ENCODE measurements at places on chromosomes 13 and 19.

DNA sequence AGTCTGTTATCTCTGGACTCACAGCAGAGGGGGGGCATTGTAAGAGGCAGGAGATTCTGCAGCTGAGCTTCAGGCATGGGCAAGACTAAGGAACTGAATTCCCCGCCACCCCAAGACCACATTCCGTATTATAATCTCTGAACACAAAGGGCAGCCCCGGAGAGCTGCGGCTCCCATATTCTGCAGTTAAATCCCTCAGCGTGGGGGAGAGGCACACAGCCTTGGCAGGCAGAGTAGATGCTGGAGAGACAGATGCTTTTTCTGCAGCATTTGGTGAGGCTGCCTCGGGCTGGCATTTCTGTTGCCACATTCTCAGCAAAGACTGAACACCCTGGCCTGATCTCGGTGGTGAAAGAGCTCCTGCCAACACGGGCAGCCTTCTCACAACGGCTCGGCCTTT, 12.9 kb downstream of the CHAF1A start:
- no peak for DNase-seq

DNA sequence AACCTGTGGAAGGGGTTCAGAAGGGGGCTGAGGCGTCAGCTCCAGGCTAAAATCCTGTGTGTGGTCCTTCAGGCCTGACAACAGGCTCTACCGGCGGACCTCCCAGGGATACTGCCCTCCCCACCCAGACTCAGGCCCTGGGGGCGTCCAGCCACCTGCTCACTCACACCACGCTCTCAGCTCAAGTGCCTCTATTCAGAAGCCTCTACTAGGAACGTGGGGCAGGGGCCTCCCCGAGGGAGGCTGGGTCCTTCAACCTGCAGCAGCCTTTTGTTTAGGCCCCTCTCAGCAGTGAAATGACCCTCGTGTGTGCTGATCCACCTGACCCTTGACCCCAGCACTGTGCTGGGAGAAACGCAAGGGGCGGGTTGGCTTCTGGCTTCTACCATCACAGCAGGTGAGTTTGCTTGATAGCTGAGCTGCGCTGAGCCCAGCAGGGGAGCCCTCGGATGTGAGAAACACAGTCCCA, 10.6 kb downstream of the PLPP2 start:
- no peak for DNase-seq

GRCh38 chr19:4717966-4718701, 5.5 kb downstream of the DPP9 start:
- DNase-seq, result no peak

- no peak for DNase-seq
Measured at GRCh38 chr13:104683789-104684188, 1617.6 kb upstream of the SLC10A2 start.

- no peak for DNase-seq
Measured at GRCh38 chr13:66425741-66426140, 804.4 kb downstream of the PCDH9 start.

- DNase-seq, result no peak
Measured at GRCh38 chr13:103006641-103007426, 59.4 kb downstream of the SLC10A2 start.

DNA sequence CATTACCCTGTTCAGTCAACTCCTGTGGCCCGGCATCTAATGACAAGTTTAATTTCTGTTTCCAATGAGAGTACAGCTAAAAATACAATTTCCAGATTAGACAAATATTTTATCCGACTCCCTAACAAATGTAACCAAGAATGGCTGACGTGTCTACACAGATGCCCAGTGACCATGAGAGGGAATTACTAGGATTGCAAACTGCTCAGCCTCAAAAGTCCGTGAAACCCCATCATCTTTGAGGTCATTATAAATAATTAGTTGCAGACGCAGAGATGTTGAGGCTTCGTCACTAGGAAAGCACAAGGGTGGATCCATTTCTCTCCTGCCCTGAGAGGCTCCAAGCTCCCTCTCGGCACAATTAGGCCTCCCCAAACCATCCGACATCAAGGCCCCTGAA, 104.1 kb upstream of the ZNF507 start:
- no peak for DNase-seq

DNA sequence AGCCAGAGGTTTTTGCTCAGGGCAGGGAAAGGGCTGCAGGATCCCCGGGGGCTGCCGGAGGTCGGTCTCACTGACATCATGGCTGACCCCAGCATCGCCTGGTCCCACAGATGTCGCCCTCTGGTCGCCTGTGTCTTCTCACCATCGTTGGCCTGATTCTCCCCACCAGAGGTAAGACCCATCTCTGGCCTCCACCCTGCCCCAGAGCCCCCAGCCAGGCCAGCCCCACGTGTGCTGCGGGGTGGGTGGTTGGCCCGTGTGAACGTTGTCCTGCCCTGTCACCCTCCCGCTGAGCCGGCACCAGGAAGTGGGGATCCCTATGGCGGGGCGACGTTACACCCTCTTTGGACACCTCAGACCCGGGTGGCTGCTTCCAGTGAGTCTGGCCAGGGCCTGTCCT, 906 bp downstream of the FXYD5 start:
- DNase-seq, result no peak

GRCh38 chr13:97030705-97031452, 36.6 kb upstream of the OXGR1 start:
- DNase-seq, result no peak

GRCh38 chr19:55591555-55591954, 7.8 kb downstream of the FIZ1 start:
- DNase-seq, result no peak

DNA sequence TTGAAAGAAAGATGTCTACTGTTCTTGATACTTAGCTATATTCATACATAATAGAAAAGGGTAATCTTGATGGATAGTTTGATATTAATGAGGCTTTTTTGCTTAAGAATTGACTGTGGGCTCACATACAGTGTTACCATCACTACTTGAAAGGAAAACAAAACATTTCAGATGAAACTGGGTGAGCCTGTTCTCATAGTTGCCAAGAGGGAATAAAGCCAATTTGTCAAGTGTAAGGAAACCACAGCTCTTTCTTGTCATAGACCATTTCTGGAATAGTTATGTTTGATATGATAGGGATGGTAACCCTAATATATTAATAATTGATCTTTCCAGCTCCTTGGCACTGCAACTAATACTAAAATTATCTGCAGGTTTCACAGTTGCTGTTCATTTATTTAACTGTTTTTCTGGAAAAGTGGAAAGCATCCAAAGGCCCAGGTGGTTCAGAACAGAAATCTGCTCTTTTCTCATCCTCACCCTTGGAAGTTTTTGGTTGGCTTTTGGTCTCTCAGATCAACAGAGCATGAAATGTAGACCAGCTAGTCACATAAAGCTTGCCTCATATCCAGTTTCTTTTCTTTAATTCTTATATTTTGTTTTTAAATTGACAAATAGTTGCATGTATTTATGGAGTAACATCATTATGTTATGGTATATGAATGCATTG, 43.2 kb downstream of the ARHGEF7 start:
- no peak for DNase-seq

DNA sequence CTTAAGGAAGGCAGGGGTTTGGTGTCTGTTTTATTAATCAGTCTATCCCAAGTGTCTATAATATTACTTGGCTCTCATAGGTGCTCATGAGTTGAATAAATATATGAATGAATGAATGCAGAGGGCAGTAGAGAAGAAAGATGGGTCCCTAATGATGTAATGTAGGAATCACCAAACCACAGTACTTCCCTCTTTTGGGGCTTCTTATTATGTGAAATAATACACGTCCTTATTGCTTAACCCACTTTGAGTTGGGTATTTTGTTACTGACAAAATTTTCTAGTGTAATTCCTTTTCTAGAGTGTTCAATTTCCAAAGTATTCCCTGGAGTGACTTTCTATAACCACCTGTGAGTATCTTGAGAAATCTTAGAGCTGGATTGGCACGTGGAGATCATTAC, 13.2 kb downstream of the KLK5 start:
- no peak for DNase-seq

- DNase-seq, result no peak
Measured at GRCh38 chr13:73223372-73223781, 164.6 kb downstream of the KLF5 start.

DNA sequence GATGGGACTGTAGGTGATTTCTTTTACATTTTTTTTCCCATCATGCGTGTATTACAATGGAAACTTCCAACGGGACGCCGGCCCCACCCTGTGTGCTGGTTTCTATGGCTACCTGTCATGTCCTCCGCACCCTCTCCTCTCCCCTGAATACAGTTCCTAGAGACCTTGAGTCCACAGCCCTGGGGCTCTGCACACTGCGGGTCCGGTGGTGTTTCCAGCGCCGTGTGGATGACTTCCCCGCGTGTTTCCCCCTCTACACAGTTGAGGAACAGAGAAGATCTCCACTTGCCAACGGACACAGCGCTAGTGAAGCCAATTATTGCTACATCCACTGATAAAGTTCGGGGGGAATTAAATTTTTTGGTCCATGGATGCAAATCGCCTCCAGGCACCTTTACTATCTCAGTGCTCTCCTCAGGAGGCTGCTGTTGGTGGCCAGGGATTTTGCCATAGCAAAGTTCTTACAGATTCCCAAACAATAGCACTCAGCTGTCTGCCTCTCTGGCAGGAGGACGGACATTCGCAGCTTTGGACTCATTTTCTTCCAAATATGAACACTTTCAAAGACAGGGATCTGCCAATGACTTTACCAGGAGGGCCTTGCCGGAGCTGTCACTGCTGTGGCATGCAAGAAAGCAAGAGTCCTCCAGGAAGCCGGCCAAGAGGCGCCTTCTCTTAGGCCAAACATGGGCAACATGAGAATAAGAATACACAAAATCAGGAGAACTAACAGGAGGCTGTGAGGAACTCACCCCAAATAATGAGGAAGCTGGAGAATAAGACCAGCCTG, 39.3 kb upstream of the GAS6 start:
- no peak for DNase-seq

DNA sequence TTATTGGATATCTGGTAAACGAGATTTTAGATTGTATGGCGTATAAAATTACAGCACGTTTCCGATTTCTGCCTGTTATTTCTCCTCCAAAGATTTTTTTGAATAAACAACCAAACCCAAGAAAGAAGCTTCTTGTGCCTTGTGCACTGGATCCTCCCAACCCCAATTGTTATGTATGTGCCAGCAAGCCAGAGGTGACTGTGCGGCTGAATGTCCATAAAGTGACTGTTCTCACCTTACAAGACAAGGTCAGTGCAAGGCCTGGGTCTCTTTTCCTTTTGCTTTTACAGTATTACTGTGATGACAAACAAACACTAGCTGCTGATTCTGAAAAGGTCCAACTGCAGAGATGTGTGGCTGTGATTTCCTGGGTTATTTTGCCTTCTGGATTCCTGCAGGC, 22.9 kb upstream of the WTIP start:
- DNase-seq, result no peak

DNA sequence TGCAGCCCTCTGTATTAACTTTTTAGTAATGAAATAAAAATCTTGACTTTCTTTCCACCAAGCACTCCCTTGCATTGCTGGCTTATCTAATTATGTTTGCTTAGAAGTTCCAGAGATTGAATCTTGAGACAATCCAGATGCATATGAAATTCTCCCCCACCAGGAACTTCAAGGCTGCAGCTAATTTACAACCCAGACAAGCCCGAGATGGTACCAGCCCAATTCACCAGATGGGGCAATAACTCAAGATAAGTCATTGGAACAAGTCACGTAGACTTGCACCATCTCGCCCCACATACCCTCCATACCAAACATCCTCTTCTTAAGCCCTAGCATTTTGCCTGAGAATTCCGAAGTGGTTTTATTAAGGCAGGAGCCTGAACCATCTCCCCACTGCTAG, 29.0 kb downstream of the UTP14C start:
- no peak for DNase-seq

GRCh38 chr19:45814166-45814780, 835 bp downstream of the RSPH6A start:
- no peak for DNase-seq
